ENCODE measurements at places on chromosomes 1 and 21.

DNA sequence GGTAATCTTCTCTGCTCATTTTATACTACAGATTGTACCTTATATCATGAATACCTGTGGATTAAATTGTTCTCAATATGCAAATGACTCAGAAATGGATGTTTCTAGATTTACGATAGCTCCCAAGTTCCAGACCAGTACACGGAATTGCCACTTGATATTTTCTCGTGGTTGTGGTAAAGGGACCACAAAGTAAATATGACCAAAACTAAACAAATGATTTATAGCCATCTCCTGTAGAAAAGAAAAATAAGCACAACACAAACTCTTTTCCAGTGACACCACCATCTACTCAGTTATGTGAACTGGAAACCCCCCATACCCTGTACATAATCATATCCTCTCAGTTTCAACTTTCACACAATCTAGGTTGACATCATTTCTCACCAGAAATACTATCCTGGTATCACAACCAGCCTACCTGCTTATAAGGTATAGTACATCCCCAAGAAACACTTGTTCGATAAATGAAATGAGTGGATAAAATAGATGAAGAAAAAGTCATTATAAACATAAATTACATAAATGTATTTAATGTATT lies 172.3 kb downstream of the ADGRL4 start:
- DNase-seq, result no peak

- DNase-seq, result no peak
Observed at GRCh38 chr1:59199719-59200376, 97.0 kb upstream of the FGGY start.

DNA sequence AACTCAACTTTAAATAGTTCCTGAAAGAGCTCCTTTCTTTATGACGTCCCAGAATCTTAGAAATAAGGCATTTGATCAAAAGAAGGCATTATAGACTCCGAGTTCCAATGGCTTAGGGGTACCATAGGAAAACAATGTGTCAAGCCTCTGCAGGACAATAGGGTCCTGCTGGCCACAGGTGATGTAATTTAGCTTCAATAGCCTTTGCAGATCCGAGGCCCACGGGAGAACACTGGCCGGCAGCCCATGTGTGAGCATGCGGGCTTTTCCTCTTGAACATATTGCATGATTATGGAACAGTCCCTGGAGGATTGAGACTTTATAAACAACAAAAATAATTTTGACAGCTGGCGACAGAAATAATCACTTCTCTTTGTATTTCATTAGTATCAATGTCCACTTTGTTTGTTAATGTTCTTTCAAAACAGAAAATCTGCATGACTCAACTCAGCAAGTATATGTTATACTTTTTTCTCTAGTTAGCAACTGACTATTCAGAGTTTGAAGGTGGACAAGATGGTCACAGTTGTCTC lies 49.0 kb upstream of the NR5A2 start:
- DNase-seq, result no peak

DNA sequence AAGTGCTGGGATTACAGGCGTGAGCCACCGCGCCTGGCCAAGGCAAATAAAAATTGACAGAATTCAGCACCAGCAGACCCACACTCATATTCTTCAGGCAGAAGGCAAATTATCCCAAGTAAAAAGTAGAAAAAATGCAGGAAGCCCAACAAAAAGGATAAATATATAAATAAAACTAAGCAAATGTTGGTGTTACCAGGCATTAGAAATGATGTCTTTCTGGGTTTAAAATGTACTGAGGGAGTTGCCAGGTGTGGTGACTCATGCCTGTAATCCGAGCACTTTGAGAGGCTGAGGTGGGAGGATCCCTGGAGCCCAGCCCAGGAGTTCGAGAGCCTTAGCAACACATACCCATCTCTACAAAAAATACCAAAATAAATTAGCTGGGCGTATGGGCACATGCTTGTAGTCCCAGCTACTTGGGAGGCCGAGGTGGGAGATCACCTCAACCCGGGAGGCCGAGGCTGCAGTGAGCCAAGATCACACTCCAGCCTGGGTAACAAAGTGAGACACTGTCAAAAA lies 6.3 kb downstream of the INTS11 start:
- DNase-seq, result no peak

DNA sequence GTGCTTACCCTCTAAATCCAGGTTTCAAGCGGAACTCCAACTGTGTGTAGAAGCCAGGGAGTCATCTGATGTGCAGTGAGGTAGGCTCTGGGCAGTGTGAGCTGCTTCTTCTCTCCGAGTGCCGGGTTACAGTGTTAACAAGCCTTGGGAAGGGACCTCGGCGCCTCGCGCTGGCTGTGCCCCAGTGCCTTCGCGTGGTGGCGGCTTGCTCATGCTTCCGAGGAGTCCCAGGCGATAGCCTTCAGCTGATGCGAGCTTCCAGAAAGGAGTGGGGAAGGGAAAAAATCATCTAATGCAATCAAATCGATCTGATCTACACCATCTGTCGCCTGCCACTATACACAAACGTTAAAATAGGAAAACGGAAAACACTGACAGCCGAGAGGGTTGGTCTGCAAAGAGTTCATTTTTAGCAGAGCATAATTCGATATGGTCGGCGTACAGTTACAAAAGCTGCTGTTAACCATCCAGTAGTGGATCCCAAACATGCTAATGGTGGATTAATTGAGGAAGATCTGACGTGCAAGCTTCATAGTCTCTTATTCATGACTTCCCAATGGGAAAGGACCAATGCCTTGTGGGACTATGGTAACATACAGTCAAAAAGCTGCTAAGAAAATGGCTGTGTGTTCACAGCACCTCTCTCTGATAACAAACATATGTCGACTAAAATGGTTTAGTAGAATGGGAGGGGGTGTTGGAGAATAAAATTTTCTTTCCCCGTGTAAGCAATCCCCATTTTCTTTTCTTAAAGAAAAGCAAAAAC lies 128.7 kb upstream of the DPYD start:
- DNase-seq, result no peak

DNA sequence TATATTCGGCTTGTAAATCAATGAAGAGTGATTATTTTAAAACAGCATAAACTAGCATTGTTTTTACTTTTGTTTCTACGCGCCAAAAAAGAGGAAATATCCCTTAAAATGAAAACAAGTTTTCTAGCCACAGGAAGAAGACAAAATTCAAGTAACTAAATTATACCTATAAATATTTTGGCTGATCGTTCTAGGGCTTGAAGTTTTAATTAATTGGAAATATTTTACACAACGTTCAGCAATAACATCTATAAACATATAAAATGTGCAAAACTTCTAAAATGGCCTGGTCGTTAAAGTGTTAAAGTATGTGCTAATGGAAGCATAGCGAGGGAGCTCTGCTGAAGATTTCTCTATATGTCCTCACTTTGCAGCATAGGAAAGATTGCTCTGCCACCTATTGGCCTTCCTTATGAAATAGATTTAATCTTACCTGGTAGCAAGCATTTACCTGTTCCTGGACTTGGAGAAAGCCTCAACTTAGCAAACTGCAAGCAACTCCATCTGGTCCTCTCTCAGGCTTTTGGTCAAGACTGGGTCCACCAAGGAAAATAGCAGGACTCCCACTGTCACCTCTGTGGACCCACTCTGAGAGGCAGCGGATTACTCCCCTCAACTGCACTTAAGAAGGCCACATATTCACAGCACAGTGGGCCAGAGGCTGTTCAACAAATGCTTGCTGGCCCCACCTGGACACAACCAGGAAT lies 351.3 kb upstream of the RUNX1 start:
- no peak for DNase-seq

GRCh38 chr1:8664887-8665286 lies 152.6 kb downstream of the RERE start:
- no peak for DNase-seq

GRCh38 chr1:30744060-30744756 lies 13.4 kb downstream of the LAPTM5 start:
- DNase-seq, result no peak

DNA sequence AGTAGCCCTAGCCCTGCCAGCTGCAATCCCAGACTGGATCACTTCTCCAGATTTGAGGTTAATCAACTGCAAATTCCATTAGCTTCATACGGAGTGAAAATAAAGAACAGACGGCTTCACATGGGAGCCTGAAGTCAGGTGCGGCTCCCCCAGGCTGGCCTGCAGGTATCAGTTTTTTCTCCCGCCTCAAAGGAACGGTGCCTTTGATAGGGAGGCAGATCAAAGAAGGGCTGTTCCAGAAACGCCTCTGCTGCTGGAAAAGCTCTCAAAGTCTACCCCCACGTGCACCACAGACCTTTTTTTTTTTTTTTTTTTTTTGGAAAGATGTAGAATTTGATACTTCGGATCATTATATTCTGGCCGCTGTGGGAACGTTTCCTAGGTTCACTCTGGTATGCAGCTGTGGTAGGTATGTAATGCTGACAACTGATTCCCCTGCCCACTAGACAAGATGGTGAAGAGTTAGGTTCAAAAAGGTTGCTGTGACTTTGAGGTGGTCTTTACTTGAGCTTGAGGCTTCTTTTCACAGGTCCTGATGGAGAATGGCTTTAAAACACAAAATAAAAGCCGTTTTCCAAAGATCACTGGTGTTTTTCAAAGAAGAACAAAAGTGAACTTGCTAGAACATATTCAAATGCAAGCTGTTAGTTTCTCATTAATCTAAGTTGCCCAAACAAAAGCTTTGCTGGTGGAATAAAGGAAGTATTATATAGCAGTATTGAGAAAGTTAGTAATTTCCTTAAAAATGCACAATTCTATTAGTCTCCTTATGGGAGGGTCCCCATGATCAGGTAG lies 189.0 kb upstream of the NFIA start:
- no peak for DNase-seq

GRCh38 chr1:204854286-204854685 lies 16.4 kb upstream of the NFASC start:
- DNase-seq, result no peak

Measured in stimulated activated CD8-positive, alpha-beta memory T cell treated with anti-CD3 and anti-CD28 coated beads, Interleukin-4, amount 100 ng/mL, for 4 hours (primary cell).